Stimulated activated naive CD4-positive, alpha-beta T cell treated with Interleukin-2 at 50 U/mL for 16 hours (primary cell): ENCODE measurements at places on chromosomes 4 and X.

GRCh38 chr4:48979914-48980579, 6.0 kb upstream of the CWH43 start:
- DNase-seq = no peak

DNA sequence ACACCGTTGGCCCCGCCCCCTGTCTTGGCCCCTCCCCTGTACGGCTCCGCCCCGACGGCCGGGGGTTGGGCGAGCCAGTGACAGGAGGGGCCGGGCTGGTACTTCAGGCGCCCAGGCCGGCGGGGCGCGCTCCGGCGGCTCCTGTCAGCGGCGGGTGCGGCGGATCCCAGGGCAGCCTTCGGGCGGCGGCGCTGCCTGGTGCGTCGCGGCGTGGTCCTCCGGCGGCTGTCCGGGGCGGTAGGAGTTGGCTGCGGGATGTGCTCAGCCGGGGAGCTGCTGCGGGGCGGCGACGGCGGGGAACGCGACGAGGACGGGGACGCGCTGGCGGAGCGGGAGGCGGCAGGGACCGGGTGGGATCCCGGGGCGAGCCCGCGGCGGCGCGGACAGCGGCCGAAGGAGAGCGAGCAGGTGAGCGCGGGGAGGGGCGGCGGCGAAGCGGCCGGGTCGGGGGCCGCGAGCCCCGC, at the start of gene FAM241A:
TSS of gene FAM241A (plus strand) at position 129 of the 464 bp plus-strand sequence. CDS start at position 256, 127 bp downstream.
- DNase-seq = peak; percentile 82

DNA sequence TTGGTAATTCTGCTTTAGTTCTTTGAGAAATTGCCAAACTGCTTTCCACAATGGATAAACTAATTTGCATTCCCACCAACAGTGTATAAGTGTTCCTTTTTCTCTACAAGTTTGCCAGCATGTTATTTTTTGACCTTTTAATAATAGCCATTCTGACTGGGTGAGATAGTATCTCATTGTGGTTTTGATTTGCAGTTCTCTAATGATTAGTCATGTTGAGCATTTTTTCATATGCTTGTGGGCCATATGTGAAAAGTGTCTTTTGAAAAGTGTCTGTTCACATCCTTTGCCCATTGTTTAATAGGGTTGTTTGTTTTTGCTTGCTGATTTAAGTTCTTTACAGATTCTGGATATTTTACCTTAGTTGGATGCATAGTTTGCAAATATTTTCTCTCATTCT, 25.9 kb downstream of the ENPEP start:
- no peak for DNase-seq

- no peak for DNase-seq
Observed at GRCh38 chrX:110408949-110409588, 50.4 kb downstream of the RTL9 start.

- no peak for DNase-seq
Observed at GRCh38 chr4:3869174-3869572, 103.0 kb downstream of the ADRA2C start.

GRCh38 chr4:6873792-6874461, 35.7 kb upstream of the TBC1D14 start:
- peak; percentile 73 for DNase-seq

DNA sequence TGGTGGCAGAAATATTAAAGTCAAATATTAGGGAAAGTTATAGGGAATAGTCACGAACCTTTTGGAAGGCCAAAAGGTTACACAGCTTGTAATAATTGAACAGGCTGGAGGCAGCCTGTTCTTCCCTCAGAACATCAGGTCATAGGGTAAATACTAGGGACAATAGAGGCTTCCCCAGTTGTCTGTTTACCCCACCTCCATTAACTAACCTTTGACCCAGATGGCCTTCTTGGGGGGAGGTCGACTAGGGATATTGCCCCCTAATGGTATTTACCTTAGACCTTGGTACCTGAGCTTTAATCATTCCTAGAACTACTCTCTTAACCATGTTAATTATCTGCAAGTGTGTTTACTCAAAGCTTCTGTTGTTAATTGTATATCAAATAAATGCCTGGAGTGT, 26.0 kb downstream of the C4orf17 start:
- no peak for DNase-seq

- no peak for DNase-seq
Observed at GRCh38 chrX:27086237-27086636, 376.9 kb downstream of the PPP4R3C start.

DNA sequence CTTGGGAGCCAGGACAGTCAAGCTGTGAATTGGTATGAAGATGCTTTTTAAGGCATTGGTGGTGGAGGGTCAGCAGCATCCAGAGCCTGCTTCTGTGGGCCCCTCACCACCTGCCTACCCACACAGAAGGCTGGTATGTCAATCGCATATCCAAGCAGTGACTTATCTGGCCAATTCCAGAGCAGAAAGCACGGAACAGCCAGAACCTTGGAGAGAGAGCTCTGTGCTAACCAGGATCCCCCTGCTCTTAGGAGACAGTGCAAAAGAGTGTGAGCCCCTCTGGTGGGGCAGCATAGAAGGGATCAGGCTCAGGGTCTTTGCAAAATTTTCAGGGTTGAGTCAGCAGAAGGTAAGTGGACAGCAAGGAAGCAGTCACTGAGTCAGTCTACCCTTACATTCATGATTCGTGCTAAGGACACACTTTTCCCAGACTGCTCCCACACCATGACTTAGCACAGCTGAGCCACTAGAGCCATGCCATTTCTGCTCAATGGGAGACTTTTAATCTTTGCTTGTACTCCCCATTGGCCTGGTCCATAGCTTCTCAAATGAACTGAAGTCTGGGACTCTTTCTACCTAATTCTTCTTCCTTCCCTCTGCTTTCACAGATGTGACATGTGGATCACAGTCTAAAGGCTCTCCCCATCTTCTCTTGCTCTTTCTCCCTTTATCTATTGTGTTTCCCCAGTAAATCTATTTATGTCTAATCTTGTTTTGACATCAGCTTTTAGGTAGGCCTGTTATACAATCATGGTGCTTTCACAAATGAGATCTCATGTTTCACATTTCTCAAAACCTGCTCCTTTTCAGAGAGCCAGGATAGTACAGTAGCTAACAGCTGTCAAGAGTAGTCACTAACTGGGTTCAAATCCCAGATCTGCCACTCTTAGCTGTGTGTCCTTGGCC, 20.0 kb downstream of the MORF4L2 start:
- no peak for DNase-seq

DNA sequence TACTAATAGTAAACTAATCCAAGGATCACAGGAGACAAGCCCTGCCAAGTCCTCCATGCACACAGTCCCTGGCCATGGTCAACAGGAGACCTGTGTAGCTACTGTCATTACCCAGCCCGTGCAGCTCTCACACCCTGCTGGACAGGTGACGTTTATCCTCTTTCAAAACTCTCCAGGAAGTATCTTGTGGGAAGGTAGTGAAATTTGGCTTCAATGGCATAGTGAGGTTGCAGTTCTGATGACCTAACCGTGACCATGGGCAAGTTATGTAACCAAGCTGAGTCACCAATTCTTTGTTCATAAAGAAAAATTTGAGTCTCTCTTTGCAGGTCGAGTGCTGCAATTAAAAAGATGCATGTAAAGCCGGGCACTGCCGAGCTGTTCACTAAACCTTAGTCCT, 11.3 kb upstream of the SLC2A9 start:
- DNase-seq = no peak

- DNase-seq = no peak
Observed at GRCh38 chr4:15888515-15888914, 50.0 kb downstream of the FGFBP1 start.

DNA sequence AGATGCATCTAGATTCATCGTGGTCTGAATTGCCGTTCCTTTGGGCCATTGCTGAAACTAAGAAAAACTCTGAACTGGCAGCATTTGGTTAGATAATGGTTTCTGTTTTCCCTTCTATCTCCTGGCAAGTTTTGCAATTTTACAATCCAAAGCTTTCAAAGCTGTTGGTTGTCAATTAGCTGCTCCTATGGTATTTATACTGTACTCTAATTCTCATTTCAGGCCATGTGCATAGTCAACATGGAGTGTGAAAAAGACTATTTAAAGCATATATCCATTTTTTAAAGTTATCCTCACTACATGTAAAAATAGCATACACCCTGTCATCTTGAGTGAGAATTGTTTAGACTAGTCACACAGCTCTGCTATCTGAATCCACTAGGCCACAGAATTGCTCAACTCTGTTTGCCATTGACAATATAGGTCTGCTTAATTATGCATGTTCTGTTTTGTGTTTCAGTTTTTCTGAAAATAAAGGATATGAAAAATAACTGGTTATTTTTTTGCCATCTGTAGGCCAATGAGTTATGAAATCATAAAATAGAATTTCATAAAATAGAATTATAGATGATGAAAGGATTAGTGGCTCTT, 27.7 kb upstream of the TEC start:
- DNase-seq = no peak

DNA sequence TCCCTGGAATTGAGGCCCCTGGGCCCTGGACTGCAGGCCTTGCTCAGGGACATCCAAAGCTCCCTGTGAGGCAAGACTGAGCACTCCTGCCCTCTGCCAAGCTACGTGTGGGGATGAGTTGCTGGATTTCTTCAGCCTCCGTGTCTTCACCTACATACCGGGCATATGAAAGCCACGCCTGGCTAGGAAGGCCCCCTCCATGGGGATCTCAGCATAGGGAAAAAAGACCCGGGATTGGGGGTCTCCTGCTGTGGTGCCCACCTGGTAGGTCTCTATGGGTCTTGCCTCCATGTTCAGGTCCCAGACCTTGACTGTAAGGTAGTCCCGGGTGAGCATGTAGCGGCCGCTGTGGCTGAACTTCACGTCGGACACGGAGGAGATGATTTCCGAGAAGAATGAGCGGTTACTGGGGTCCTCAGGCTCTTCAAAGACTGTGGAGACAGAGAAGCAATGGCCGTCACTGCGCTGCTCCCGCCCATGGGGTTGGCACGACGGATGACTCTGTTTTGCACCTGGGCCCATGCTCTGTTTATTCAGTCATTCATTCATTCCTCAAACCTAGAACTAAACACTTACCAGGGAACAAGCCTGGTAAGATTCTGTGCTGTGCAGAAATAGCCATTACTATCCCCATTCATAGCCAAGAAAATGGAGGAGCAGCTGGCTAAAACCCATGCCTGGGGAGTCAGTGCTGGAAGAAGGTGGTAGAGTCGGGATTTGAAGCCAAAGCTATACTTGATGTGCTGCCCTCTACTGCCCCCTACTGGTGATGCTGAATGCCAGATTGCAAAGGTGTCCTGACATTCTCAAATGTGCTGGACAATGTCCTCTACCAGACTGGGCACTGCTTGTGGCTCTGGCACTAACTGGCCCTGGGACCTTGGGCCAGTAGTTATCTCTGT, 63.9 kb downstream of the WFS1 start:
- no peak for DNase-seq

GRCh38 chr4:26062215-26062614, 148.2 kb downstream of the SMIM20 start:
- DNase-seq = no peak

DNA sequence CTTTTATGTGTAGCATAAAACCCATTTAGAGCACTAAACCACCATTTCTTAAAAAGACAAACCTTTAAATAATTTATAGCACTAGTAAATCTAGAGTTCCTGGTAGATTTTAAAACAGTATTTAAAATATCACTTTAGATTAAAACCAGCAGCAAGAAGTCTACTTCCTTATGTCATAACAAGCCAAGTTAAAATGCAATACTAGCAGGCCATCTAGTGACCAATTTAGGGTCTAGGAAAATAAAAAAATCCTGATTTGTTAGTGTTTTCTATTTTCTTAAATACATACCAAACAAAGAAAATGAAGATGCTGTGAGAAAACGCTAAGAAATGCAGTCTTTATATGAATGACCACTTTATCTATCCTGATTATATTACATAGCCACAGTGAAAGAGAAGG, 53.9 kb downstream of the PAPSS1 start:
- DNase-seq = no peak

DNA sequence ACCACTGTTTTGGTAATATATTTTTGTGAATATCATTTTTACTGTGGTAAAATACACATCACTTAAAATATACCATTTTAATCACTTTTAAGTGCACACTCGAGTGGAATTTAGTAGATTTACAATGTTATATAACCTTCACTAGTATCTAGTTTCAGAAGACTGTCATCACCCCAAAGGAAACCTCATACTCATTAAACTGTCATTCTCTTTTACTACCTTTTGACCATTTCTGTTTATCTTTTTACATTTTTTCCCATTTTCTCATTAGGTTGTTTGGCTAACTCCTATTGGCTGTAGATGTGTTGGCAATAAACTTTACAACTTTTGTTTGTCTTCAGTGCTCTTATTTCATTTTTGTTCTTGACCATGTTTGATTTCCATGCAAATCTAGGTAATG, 1168.3 kb upstream of the PCDH7 start:
- DNase-seq = no peak

DNA sequence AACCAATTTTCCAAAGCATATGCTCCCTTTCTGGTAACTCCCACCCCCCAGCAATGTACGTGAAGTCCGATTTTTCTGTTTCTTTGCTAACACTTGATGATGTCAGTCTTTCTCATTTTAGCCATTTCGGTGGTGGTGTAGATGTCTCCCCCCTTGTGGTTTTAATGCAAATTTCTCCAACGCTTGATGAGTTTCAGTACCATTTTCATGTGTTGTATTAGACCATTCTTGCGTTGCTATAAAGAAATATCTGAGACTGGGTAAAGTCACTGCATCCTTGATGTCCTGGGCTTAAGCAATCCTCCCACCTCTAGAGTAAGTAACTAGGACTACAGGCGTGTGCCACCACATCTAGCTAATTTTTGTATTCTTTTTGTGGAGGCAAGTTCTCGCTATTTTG, 148.4 kb upstream of the VCX3A start:
- DNase-seq = no peak

DNA sequence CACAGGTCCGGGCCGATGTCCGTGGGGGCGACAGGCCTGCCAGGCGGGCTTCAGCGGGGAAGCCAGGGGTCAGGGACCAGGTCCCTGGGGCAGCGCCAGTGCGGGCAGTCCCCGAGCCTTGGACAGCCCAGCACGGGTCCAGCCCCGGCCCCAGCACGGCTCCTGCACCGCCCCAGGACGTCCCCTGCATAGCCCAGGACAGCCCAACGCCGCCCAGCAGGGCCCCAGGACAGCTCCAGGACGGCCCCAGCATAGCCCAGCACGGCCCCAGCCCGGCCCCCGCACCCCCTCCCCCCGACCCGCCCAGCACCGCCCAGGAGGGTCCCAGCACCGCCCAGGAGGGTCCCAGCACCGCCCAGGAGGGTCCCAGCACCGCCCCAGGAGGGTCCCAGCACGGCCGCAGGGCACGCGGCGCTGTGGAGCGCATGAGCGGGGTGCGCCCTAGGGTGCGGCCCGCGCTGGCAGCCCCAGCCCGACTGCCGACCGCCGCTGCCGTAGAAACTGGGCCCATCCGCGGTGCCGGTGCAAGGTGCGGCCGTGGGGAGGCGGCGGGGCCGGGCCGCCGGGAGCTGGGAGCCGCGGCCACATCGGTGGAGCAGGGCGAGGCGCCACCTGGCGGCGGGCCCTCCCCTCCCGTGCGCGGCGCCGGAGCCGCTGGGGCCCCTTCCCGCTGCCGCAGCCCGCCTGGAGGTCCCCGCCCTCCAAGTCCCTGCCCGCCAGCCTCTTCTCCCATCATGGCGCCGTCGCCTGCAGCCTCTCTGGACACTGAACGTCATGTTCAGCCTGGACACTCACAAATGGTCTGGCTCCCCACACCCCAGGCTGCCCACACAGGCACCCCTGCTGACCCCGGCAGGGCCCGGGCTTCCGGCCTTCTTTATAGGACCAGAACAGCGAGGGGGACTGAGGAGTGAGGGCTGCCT, 106.8 kb upstream of the NKX1-1 start:
- peak; percentile 28 for DNase-seq

- no peak for DNase-seq
Observed at GRCh38 chr4:157667836-157668235, 447.3 kb downstream of the GRIA2 start.
